ENCODE measurements at places on chromosomes 2 and 18.

- H3K36me3 ChIP-seq: no peaks in the 10 kb centered on the region
- no peaks in the 10 kb centered on the region for H3K27me3 ChIP-seq
- no peaks in the 10 kb centered on the region for H3K4me1 ChIP-seq
- H3K27ac ChIP-seq: no peak overlapping the region
- no peak for DNase-seq
Observed at GRCh38 chr2:139177041-139177440, 396.9 kb upstream of the NXPH2 start.

GRCh38 chr2:20597860-20598183, 53.1 kb downstream of the HS1BP3 start:
- H3K4me1 ChIP-seq: peaks cover 29% of the 10 kb centered on the region
- H3K4me3 ChIP-seq: no peak overlapping the region
- no peaks in the 10 kb centered on the region for H3K36me3 ChIP-seq
- H3K27ac ChIP-seq: peak overlapping the region; percentile 82
- DNase-seq: no peak
- H3K27me3 ChIP-seq: no peaks in the 10 kb centered on the region

DNA sequence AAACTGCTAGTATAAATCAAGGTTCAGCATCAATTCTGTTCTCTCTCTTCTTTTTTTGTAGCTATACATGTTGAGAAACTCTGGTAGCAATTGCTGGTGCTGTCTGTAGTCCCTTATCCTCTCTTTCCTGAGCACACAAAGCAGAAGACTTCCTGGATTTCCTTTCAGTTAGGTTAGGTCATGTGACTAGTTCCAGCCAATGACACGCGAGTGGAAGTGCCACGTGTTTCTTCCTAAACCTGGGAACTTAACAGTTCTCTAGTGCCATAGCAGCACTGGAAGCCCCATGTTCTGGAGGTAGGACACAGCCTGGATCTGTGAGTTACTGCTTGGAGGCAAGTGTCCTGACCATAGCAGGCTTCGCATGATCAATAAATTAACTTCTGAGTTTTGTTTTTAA, 125.9 kb downstream of the PLA2R1 start:
- DNase-seq: no peak
- H3K4me3 ChIP-seq: no peak overlapping the region
- no peak overlapping the region for H3K27ac ChIP-seq
- no peaks in the 10 kb centered on the region for H3K36me3 ChIP-seq

- no peak for DNase-seq
- H3K27ac ChIP-seq: no peak overlapping the region
- H3K4me3 ChIP-seq: no peak overlapping the region
- no peaks in the 10 kb centered on the region for H3K4me1 ChIP-seq
Observed at GRCh38 chr2:145245268-145245870, 725.5 kb upstream of the ZEB2 start.

DNA sequence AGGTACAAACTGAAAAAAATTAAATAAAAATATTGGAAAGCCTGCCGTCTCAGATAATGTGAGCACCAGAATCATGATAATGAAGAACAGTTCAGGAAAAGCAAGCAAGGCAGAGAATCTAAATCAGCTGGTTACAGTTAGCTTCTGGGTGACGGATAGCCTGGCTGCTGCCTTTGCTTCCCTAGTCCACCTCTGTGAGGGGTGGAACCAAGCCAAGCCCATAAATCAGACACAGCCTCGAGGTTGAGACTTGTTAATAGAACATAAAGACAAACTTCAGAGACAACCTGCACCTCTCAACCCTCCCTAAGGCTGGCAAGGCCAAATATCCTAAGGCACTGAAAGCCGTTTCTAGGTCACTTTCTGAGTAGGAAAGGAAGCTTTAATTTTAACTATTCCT, 334.7 kb upstream of the SLC39A10 start:
- H3K36me3 ChIP-seq: no peaks in the 10 kb centered on the region
- no peak for DNase-seq
- H3K27ac ChIP-seq: no peak overlapping the region
- no peaks in the 10 kb centered on the region for H3K27me3 ChIP-seq
- H3K4me1 ChIP-seq: no peaks in the 10 kb centered on the region
- H3K4me3 ChIP-seq: no peak overlapping the region

DNA sequence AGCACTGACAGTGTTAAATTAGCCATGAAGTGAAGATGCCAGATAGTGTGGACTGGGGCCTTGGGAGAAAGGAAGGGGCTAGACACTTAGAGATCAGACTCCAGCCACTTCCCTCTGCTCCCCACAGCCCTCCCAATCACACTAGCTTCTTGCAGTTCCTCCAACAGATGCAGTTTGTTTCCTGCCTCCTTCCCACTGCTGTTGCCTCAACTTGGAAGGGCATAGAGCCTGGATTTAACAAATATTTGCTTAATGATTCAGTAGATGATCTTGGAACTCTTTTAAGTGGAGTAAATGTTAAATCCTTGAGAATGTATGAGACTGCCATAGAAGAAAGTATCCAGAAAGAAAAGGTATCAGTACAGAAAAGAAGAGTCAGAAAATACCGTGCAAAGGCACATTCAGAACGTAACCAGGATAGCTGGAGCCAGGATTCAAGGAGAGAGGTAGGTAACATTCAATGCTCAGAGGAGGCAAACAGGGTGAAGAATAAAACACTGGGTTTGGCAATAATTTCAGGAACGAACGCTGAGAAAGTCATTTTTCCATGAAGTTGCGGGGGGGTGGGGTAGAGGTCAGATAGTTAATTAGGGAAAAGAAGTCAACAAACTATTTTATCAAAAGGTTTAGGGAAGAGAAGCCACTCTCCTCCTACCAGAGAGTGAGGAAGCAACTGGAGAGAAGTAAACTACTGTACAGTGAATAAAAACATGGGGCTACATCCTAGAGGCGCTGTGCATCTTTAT, 1.3 kb upstream of the BZW1 start:
- DNase-seq: no peak
- peaks cover 10% of the 10 kb centered on the region for H3K36me3 ChIP-seq
- peak overlapping the region; percentile 97 for H3K4me3 ChIP-seq
- peak overlapping the region; percentile 99 for H3K27ac ChIP-seq

- H3K36me3 ChIP-seq: peaks cover 33% of the 10 kb centered on the region
- H3K4me1 ChIP-seq: no peaks in the 10 kb centered on the region
- no peak for DNase-seq
- H3K4me3 ChIP-seq: no peak overlapping the region
- no peaks in the 10 kb centered on the region for H3K27me3 ChIP-seq
Observed at GRCh38 chr2:69518841-69519240, 81.6 kb upstream of the NFU1 start.

DNA sequence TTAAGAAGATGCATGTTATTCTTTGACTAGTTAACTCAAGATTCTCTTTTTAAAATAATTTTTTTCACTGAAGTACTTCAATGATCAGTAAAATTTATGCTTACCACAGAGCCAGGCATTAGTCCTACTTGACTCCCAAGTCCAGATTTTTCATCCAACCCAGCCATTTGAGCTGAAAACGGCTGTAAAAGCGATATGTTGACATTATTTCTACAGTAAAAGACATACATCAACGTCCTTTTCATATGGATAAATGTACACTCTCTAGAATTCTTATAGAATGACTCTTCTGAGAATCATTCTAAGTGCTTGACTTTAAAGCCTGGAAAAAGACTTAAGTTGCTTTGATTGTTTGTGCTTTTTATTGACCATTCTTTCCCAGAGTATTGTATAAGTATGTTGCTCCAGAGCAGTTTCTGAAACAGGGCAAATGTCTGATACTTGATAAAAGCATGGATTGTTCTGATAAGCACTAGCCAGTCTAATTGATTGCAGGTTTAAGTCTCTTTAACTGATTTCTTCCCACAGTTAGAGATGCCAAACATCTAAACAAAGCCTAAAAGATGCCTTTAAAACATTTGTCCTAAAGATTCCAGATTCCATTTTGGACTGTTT, 90.9 kb downstream of the COL5A2 start:
- H3K4me3 ChIP-seq: no peak overlapping the region
- H3K27ac ChIP-seq: no peak overlapping the region
- H3K36me3 ChIP-seq: peaks cover 18% of the 10 kb centered on the region
- no peaks in the 10 kb centered on the region for H3K27me3 ChIP-seq
- no peak for DNase-seq

DNA sequence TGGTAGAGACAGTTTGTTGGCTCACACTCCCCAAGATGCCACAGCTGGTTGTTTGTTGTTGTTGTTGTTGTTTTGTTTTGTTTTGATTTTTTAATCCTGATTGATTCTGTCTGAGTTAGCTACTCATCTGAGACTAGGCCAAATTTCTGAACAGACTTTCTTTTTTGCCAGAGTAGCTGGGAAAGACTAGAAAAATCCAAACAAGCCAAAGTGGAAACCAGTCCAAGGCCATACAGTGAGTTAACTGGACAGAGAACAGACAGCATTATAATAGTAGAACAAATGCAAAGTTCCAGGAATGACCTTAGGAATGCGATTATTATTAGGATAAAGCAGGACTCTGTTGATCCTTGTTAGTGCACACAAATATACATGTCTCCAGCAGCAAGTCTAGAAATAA, 43.8 kb upstream of the CYP26B1 start:
- H3K4me1 ChIP-seq: no peaks in the 10 kb centered on the region
- no peaks in the 10 kb centered on the region for H3K36me3 ChIP-seq
- no peak for DNase-seq
- no peak overlapping the region for H3K27ac ChIP-seq
- no peak overlapping the region for H3K4me3 ChIP-seq
- H3K27me3 ChIP-seq: no peaks in the 10 kb centered on the region

- no peaks in the 10 kb centered on the region for H3K4me1 ChIP-seq
- H3K4me3 ChIP-seq: no peak overlapping the region
- no peak overlapping the region for H3K27ac ChIP-seq
- no peak for DNase-seq
- no peaks in the 10 kb centered on the region for H3K36me3 ChIP-seq
Observed at GRCh38 chr2:460861-461260, 173.0 kb upstream of the ALKAL2 start.

- no peaks in the 10 kb centered on the region for H3K36me3 ChIP-seq
- DNase-seq: no peak
- H3K4me1 ChIP-seq: no peaks in the 10 kb centered on the region
- no peak overlapping the region for H3K4me3 ChIP-seq
- H3K27ac ChIP-seq: no peak overlapping the region
- no peaks in the 10 kb centered on the region for H3K27me3 ChIP-seq
Observed at GRCh38 chr2:60453872-60454271, 99.6 kb downstream of the BCL11A start.

- H3K4me3 ChIP-seq: no peak overlapping the region
- no peaks in the 10 kb centered on the region for H3K36me3 ChIP-seq
- peaks cover 10% of the 10 kb centered on the region for H3K4me1 ChIP-seq
- H3K27me3 ChIP-seq: no peaks in the 10 kb centered on the region
- DNase-seq: no peak
- no peak overlapping the region for H3K27ac ChIP-seq
Observed at GRCh38 chr2:217398860-217399259, 539.0 kb upstream of the TNP1 start.

- DNase-seq: no peak
- no peak overlapping the region for H3K4me3 ChIP-seq
- no peaks in the 10 kb centered on the region for H3K36me3 ChIP-seq
Observed at GRCh38 chr2:19099181-19099580, 259.2 kb downstream of the OSR1 start.

DNA sequence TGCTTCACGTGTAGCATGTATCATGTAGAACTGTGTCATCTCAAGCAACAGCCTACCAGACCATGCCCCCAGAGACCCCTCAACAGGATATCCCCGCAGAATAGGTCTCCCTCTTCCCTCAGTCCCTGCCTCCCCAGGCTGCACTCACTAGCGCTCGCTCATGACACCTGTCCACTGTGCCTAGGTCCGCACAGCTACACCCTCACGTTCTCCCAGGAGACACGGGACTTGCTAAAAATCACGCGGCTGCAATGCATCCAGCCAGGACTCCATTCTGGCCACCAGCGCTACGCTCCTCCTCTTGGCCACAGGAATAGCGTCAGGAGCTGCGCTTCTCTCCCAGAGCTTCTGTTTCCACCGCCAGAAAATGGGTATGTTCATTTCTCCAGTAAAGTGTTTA, 2.5 kb downstream of the PXDN start:
- H3K4me3 ChIP-seq: peak overlapping the region; percentile 94
- peaks cover 63% of the 10 kb centered on the region for H3K4me1 ChIP-seq
- DNase-seq: no peak
- no peaks in the 10 kb centered on the region for H3K36me3 ChIP-seq
- peak overlapping the region; percentile 99 for H3K27ac ChIP-seq
- no peaks in the 10 kb centered on the region for H3K27me3 ChIP-seq

All from thoracic aorta (tissue), 2 donors.